CMK (cell line): ENCODE measurements at places on chromosomes 2 and 18.

- no peak for DNase-seq
Measured at GRCh38 chr18:48742706-48743475, 204.1 kb downstream of the CTIF start.

GRCh38 chr18:59661891-59662701 is 35.1 kb downstream of the CCBE1 start:
- DNase-seq, result no peak

DNA sequence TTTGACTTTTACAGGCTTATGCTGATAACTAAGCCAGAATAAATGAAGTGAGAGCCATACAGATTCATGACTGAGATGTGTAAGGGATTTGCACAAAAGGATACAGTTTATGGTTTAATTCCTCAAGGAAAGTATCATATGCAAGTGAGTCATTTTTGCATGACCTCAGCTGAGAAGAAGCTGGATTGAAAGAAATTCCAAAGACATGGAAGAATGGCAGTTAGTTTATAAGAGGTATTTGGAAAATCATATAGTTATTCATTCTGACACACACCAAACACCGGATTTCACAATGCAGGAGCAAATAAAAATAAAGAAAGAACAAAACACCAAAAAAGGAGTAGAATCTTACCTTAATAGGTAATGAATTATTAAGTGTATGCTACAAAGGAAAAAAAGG is 83.2 kb upstream of the RND3 start:
- no peak for DNase-seq

GRCh38 chr2:135163306-135163705 is 111.2 kb downstream of the RAB3GAP1 start:
- DNase-seq, result no peak

DNA sequence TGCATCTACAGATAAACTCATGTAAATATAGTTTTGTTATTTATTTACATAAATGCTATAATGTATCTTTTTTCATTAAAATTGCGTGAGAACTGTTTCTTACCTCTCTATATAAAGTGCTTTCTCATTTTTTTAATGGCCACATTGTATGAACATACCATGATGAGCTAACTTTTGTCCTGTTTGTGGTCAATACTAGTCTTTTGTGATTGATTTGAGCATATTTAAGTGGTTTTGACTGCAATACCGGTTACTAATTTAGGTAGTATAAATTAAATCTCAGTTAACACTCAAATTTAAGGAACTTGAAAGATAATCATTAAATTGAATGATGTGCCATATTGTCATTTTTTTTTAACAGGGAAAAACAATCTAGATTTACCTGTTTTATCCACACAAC is 108.2 kb downstream of the HAUS1 start:
- DNase-seq, result no peak
